ENCODE measurements at places on chromosomes 4 and X.

DNA sequence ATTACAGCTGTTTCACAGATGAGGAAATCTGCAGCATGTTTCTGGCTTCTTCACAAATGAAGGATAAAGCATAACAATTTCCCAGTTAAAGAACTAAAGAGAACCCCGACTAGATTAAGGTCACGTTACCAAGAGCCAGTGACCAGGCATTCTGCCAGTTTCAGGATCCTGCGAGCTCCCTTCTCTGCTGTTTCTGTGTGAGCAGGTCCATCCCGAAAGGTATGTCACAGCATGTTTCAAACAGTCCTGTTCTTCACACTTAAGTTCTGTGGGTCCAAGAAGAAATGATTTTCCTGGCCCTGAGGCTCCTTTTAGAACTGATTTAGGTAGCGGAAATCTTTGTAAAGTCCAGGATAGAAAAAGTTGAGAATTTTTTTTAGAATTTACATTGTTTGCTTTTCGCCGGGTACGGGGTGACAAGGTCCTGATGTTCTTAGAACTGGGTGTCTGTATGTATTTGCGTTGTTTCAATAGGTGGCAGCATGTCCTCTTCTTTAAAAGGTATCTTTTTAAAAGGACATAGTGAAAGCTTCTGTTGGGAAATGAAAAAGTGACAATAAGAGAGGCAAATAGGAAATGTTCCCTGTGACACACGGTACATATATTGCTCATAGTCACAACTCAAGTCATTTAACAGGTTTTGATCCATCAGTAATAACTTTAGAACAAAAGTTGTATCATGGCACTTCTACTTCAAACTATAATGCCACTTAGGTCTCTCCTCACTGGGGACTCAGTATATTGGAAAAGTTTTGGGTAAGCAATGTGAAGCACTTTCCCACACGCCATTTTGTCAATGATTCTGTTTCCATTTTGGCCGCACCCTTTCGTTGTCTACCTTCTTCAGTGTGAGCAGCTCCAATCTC lies 18.4 kb downstream of the IL21 start:
- H3K4me3 ChIP-seq = peak overlapping the region; percentile 23
- peaks cover 11% of the 10 kb centered on the region for H3K4me1 ChIP-seq
- no peak for DNase-seq
- H3K36me3 ChIP-seq = no peaks in the 10 kb centered on the region

DNA sequence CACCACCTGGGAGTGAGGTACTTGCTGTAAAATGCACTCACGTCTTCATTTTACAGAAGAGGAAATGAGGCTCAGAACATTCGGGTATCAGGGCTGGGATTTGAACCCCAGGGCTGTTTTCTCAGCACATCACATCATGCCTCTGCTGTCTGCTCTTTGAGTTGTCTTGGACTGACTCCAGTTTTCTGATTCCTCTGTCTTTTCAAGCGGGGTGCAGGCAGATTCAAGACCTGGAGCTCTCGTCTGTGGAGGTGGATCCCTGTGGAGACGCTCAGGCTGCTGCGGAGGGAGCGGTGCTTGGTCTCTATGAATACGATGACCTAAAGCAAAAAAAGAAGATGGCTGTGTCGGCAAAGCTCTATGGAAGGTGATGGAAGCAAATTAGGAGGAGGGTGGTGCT lies 6.3 kb downstream of the LAP3 start:
- no peak overlapping the region for H3K4me3 ChIP-seq
- H3K27me3 ChIP-seq = no peaks in the 10 kb centered on the region
- peaks cover 15% of the 10 kb centered on the region for H3K4me1 ChIP-seq
- no peak for DNase-seq
- peaks cover 58% of the 10 kb centered on the region for H3K36me3 ChIP-seq

DNA sequence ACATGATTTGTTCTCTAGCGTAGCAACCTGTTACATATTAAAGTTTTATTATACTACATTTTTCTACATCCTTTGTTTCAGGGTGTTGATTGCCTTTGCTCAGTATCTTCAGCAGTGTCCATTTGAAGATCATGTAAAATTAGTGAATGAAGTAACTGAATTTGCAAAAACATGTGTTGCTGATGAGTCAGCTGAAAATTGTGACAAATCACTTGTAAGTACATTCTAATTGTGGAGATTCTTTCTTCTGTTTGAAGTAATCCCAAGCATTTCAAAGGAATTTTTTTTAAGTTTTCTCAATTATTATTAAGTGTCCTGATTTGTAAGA lies 2.4 kb downstream of the ALB start:
- no peaks in the 10 kb centered on the region for H3K4me1 ChIP-seq
- DNase-seq = no peak
- H3K27me3 ChIP-seq = no peaks in the 10 kb centered on the region
- H3K4me3 ChIP-seq = no peak overlapping the region
- H3K27ac ChIP-seq = no peak overlapping the region
- H3K36me3 ChIP-seq = no peaks in the 10 kb centered on the region

DNA sequence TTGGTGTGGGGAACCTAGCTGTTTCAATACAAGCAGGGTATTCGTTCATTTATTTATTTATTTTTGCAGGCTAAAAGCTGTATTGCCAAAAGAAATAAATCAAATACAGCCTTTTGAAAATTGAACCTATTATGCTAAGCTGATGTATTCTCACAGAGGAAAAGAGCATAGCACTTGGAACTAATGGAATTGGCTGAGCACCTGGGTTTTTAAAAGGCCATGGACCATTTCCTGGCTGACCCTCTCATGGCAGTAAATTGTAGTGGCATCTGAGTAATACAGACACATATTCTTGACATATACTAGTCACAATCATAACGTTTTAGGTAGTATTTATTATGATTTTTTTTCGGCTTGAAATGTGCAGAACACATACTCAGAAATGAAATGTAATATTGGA lies 71.8 kb upstream of the ALG13 start:
- no peaks in the 10 kb centered on the region for H3K4me1 ChIP-seq
- H3K36me3 ChIP-seq = no peaks in the 10 kb centered on the region
- DNase-seq = no peak
- no peak overlapping the region for H3K27ac ChIP-seq
- no peaks in the 10 kb centered on the region for H3K27me3 ChIP-seq
- no peak overlapping the region for H3K4me3 ChIP-seq

DNA sequence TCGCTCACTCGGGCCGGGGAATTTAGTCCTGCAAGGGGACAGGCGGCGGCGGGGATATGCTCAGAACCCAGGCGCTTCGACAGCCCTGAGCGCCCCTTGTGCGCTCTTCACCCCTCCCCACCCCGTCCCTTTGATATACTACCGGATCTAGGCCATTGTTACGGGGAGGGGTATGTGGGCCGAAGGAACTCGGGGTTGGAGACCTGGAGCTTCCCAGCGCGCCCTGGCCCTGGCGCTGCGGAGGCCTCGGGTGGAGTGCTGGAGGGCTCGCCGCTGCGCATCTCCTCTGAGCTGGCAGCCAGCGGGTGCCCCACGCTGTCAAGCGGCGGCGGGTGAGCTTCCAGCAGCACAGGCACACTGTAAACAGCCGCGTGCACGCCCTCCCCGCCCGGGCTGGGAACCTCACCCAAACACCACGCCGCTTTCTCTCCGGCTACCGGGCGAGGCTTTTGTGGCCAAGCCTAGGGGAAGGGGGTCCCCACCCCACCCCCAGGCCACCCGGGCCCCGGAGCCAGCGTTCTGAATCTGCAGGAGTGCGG lies 54.5 kb upstream of the BCOR start:
- H3K27me3 ChIP-seq = no peaks in the 10 kb centered on the region
- peaks cover 14% of the 10 kb centered on the region for H3K4me1 ChIP-seq
- H3K4me3 ChIP-seq = peak overlapping the region; percentile 40
- H3K27ac ChIP-seq = no peak overlapping the region
- DNase-seq = no peak

GRCh38 chrX:125769628-125770027 lies 396.5 kb downstream of the DCAF12L2 start:
- no peaks in the 10 kb centered on the region for H3K27me3 ChIP-seq
- DNase-seq = no peak
- H3K4me1 ChIP-seq = no peaks in the 10 kb centered on the region
- H3K27ac ChIP-seq = no peak overlapping the region
- no peaks in the 10 kb centered on the region for H3K36me3 ChIP-seq

GRCh38 chr4:146275370-146275769 lies 61.0 kb downstream of the REELD1 start:
- H3K4me3 ChIP-seq = no peak overlapping the region
- no peak overlapping the region for H3K27ac ChIP-seq
- no peaks in the 10 kb centered on the region for H3K27me3 ChIP-seq
- no peaks in the 10 kb centered on the region for H3K36me3 ChIP-seq

DNA sequence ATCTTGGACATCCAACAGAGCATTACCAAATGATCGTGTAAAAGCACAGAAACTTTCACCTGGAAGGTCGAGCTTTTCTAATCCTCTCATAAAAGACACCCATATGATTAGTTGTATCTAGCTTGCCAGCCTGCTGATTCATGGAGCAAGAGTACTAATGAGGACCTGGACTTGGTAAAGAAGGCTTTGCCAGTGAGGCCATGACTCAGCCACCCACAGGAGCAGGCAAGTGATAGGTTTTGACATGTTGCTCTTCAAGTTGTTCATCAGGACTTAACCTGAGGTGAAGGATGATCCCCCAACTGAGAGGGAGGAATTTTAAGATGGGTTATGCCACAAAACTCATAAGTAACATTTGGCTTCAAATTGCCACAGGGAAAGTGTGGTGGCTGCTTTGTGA lies 24.7 kb upstream of the EPGN start:
- no peaks in the 10 kb centered on the region for H3K36me3 ChIP-seq
- no peak for DNase-seq
- no peak overlapping the region for H3K4me3 ChIP-seq
- H3K27me3 ChIP-seq = no peaks in the 10 kb centered on the region
- no peaks in the 10 kb centered on the region for H3K4me1 ChIP-seq

GRCh38 chrX:50098241-50098640 lies 102.6 kb downstream of the AKAP4 start:
- DNase-seq = no peak
- H3K27ac ChIP-seq = no peak overlapping the region
- H3K4me3 ChIP-seq = no peak overlapping the region
- peaks cover 2% of the 10 kb centered on the region for H3K4me1 ChIP-seq
- no peaks in the 10 kb centered on the region for H3K36me3 ChIP-seq
- no peaks in the 10 kb centered on the region for H3K27me3 ChIP-seq

DNA sequence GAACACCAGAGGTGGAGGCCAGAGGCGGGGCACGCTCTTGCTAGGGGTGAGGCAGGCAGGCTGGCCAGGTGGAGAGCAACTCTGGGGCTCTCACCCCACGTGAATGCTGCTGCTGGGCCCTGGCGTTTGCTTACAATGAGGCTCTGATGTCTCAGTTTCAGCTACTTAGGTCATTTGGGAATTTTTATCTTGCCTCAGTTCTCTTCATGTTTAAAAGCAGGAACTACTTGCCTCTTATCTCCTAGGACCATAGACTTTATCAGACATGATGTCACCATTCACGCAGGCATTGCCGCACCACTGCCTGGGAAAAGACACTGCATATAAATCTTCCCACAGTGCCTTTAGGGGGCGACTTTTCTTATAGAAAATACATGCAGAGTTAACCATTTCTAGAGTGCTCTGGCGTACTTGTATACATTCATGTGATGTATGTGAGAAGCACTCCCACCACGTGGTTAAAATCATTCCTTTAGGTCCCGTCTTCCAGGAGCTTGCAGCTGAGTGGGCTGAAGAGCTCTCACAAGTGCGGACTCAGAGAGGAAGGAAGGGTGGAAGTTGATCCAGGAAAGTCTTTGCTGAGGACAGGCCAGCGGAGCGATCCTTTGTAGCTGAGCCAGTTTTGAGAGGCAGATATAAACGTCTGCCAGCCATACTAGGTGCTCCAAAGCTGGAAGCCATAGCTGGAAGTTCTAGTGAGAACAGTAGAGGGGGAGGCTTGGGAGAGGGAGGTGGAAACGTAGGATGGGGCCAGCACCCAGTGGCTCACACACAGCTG lies 84.3 kb upstream of the CLDN34 start:
- no peak for DNase-seq
- no peaks in the 10 kb centered on the region for H3K4me1 ChIP-seq
- H3K36me3 ChIP-seq = no peaks in the 10 kb centered on the region

DNA sequence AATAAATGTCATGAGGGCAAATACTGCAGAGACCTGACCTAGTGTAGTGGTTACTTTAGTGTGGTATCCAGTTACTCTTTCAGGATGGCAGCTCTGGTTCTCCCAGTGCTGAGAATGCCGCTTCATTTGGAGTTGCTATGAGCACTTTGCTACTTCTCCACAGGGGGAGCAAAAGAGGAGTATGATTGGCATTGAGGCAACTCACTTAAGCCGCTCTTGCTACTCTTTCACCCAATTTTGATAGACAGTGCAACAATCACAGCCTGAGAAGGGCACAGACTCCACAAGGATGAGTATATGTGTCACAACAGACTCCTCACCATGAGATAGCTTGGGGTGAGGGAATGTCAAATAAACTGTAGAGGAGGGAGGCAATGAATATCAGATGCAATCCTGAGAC lies 81.2 kb downstream of the NPY1R start:
- H3K4me1 ChIP-seq = no peaks in the 10 kb centered on the region
- no peak overlapping the region for H3K4me3 ChIP-seq
- DNase-seq = no peak
- no peaks in the 10 kb centered on the region for H3K36me3 ChIP-seq

DNA sequence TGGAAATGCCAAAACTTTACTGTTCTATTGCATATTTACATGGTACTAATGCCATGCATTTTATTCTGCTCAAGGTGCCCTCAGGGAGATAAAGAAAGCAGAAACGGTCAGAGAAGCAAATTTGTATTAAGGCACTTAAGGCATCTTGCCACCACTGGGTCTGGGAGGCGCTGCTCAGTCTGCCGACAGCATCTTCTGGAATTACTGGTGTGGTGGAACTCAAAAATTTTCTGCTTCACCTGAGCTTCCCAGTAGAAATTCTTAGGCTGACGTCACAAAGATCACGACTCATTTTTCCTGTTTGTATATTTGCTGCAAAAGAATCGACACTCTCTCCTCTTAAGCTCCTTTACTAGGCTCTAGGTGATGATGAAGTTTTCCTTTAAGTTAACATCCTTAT lies 3.0 kb downstream of the RASSF6 start:
- no peak overlapping the region for H3K27ac ChIP-seq
- H3K27me3 ChIP-seq = peaks cover 5% of the 10 kb centered on the region
- H3K4me3 ChIP-seq = no peak overlapping the region

GRCh38 chrX:25105221-25105620 lies 89.5 kb upstream of the ARX start:
- H3K4me3 ChIP-seq = no peak overlapping the region
- H3K36me3 ChIP-seq = no peaks in the 10 kb centered on the region
- H3K4me1 ChIP-seq = no peaks in the 10 kb centered on the region

DNA sequence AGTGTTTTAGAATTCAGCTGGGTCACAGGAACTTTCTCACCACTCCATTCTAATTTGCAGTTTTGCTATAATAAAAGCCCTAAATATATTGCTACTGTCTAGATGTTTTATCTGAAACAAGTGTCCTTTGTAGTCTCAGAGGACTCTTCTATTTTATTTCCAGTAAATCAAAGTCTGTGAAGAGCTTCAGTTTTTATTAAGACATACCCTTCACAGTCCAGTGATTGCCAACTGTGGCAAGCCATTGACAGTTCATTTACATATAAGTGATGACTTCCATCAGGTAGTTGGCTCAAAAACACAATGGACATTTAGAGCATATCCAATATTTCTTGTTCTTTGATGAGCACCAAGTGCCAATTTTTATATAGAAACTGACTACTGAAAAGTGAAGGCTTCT lies 466.1 kb downstream of the IQCM start:
- H3K36me3 ChIP-seq = no peaks in the 10 kb centered on the region
- H3K4me1 ChIP-seq = no peaks in the 10 kb centered on the region
- DNase-seq = no peak
- no peak overlapping the region for H3K27ac ChIP-seq
